ENCODE measurements at places on chromosomes 16 and 17.
A peak's percentile ranks its signal among the peaks of the same experiment; 100 is the strongest.

- peaks cover 10% of the 10 kb centered on the region for H3K4me1 ChIP-seq
- DNase-seq = peak; percentile 22
- no peak overlapping the region for H3K27ac ChIP-seq
- H3K4me3 ChIP-seq = peak overlapping the region; percentile 76
Measured at GRCh38 chr17:6070913-6071511, 833 bp downstream of the WSCD1 start.

DNA sequence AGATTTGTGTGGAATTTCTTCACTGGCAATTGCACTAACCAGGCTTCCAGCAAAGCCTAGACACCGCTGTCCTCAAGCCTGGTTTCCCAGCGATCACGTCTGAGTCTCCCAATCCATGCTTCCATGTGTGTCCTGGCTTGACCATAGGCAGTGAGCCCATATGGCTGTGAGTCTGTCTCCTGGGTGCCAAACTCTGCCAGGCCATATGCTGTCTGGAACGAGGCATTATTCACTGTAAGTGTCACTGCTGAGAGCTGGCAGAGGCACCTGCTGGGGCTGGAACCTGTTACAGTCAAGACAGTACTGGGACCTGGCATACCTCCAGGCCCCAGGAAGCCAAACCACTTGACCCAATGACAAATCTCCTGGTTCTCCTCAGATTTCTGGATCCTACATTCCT is 60.4 kb downstream of the HS3ST2 start:
- H3K36me3 ChIP-seq = no peaks in the 10 kb centered on the region
- no peak overlapping the region for H3K4me3 ChIP-seq
- no peak for DNase-seq
- H3K27ac ChIP-seq = no peak overlapping the region

- peaks cover 8% of the 10 kb centered on the region for H3K27me3 ChIP-seq
- H3K4me1 ChIP-seq = no peaks in the 10 kb centered on the region
- DNase-seq = no peak
- H3K36me3 ChIP-seq = peaks cover 5% of the 10 kb centered on the region
Measured at GRCh38 chr17:77666881-77667395, 291.6 kb upstream of the TNRC6C start.

DNA sequence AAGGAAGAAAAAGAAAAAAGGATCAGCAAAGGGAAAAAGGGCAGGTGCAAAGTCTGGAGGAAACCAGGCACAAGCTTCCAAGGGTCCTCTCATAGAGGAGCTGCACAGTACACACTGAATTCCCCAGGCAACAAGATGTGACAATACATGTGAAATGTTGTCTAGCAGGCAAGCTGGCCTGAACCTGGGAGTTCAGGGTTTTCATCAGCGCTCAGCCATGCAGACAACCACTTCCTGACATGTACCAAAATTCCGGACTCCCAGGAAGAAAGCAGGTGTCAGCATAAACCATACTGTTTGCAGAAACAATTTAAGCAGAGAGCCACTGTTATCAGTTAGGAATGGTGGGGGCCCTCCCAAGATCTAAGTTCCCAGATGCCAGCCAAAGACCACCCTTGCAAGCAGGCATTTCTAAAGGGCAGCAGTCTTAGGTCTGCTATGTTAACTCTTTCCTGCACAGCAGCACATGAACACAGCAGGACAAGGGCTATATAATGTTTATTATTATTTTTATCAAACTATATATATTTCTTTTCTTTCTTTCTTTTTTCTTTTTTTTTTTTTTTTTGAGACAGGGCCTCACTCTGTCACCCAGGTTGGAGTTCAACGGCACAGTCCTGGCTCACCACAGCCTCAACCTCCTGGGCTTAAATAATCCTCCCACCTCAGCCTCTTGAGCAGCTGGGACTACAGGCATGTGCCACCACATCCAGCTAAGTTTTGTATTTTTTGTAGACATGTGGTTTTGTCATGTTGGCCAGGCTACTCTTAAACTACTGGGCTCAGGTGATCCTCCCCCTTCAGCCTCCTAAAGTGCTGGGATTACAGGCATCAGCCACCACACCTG is 10.1 kb downstream of the TK2 start:
- H3K27ac ChIP-seq = no peak overlapping the region
- DNase-seq = no peak
- peaks cover 19% of the 10 kb centered on the region for H3K36me3 ChIP-seq
- H3K27me3 ChIP-seq = peaks cover 3% of the 10 kb centered on the region
- peaks cover 7% of the 10 kb centered on the region for H3K4me1 ChIP-seq

- no peaks in the 10 kb centered on the region for H3K4me1 ChIP-seq
- DNase-seq = no peak
- peaks cover 18% of the 10 kb centered on the region for H3K27me3 ChIP-seq
- H3K36me3 ChIP-seq = peaks cover 2% of the 10 kb centered on the region
Measured at GRCh38 chr17:63452962-63453551, 7.0 kb upstream of the CYB561 start.

- peaks cover 19% of the 10 kb centered on the region for H3K36me3 ChIP-seq
- no peaks in the 10 kb centered on the region for H3K27me3 ChIP-seq
- H3K27ac ChIP-seq = peak overlapping the region; percentile 5
- no peak for DNase-seq
Measured at GRCh38 chr16:19678804-19679203, 39.2 kb downstream of the KNOP1 start.

DNA sequence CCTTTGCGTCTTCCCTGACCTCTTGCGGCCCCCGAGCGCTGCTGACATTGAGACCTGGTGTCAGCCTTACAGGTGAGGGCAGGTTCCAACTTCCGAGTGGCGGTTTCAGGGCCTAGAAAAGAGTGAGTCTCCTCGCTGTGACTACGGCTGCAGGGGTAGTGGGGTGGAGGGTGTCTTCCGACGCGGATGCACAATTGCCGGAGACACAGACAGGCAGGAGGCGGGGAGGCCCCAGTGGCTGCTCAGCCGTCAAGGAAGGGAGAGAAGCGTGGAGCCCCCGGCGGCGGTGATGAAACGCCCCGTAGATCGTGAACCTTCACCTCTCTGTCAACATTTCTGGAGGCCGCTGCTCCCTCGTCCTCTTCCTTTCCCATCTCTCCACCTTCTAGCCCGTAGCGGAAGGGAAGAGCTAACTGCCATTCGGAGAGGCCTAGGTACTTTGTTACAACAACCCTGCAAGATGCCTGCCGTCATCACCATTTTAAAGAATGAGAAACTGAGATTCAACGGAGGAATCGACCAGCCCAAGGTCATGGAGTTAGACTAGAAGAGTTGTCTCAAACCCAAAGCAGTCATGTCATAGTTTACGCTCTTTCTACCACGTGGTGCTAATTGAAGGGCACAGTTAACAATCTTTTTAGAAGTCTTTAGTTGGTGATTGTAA is 485 bp downstream of the DNAJA3 start:
- peaks cover 7% of the 10 kb centered on the region for H3K36me3 ChIP-seq
- peak overlapping the region; percentile 98 for H3K4me3 ChIP-seq
- DNase-seq = no peak

- no peak overlapping the region for H3K27ac ChIP-seq
- DNase-seq = no peak
- H3K4me3 ChIP-seq = no peak overlapping the region
- no peaks in the 10 kb centered on the region for H3K27me3 ChIP-seq
- peaks cover 17% of the 10 kb centered on the region for H3K4me1 ChIP-seq
- H3K36me3 ChIP-seq = peaks cover 6% of the 10 kb centered on the region
Measured at GRCh38 chr17:76691379-76692191, 19.2 kb downstream of the MXRA7 start.

DNA sequence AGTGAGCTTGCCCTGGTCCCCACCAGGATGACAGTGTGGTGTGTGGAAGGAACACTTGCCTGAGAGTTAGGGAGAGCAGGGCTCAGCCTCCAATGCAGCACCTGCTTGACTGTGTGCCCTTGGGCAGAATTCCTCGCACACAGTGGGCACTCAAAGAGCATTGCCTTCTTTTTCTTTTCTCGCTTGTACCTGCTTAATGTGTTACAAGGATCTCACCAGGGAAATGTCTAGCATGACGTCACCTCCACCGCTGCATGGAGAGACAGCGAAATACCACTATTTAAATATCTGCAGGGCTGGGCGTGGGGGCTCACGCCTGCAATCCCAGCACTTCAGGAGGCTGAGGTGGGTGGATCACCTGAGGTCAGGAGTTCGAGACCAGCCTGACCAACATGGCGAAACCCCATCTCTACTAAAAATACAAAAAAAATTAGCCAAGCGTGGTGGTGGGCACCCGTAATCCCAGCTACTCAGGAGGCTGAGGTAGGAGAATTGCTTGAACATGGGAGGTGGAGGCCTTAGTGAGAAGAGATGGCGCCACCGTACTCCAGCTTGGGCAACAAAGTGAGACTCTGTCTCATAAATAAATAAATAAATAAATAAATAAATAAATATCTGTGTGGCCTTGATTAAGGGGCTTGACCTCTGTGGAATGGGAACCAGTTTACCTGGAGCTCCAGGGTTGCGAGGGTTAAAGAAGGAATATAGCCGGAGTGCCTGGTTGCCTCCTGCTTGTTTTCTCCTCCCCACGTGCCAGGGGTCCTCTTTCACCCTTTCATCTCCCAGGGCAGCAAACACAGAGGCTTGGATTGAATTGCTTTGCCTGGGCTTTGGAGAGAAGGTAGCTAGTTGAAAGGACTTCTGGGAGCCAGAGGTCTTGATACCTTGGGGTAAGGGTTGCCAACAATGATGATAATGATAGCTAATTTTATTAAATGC is 16.3 kb downstream of the SNX29 start:
- no peak overlapping the region for H3K4me3 ChIP-seq
- H3K27me3 ChIP-seq = no peaks in the 10 kb centered on the region
- peaks cover 9% of the 10 kb centered on the region for H3K4me1 ChIP-seq
- DNase-seq = no peak

DNA sequence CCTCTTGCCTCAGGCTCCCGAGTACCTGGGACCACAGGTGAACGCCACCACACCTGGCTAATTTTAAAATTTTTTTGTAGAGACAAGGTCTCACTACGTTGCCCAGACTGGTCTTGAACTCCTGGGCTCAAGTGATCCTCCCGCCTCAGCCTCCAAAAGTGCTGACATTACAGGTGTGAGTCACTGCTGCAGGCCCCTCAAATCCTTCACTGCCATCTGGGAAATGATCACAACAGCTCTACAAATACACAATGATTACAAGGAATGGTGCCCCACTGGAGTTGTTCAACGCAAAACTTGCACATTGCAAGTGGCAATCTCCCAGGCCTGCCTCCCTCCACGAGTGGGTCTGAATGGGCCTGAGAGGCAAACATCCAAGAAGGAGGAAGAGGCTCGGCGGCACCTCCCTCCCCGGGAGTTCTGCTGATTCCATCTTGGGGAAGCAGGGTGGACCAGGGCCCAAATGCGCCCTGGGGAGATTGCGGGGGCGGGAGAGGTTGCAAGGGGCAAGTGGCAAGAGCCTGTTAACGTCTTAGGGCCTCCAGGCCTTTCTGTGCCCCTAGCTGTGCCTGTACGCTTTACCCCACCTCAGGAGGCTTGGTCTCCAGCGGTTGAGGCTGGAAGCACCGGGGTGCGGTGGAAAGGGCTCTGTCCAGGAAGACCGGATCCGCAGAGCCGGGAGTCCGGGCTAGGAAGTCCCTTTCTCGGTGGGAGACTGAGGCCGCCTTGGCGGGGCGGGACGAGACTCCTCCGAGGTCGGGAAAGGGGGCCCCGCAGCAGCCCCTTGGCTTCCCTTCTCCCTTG is 656 bp upstream of the IGFBP4 start:
- peaks cover 2% of the 10 kb centered on the region for H3K4me1 ChIP-seq
- H3K27me3 ChIP-seq = peaks cover 40% of the 10 kb centered on the region
- no peak overlapping the region for H3K27ac ChIP-seq
- H3K4me3 ChIP-seq = peak overlapping the region; percentile 56
- DNase-seq = no peak

GRCh38 chr16:11679250-11679649 is 11.0 kb downstream of the SNN start:
- H3K4me3 ChIP-seq = no peak overlapping the region
- no peak for DNase-seq
- no peaks in the 10 kb centered on the region for H3K27me3 ChIP-seq
- peaks cover 21% of the 10 kb centered on the region for H3K36me3 ChIP-seq
- peaks cover 4% of the 10 kb centered on the region for H3K4me1 ChIP-seq

- H3K4me1 ChIP-seq = peaks cover 5% of the 10 kb centered on the region
- no peaks in the 10 kb centered on the region for H3K36me3 ChIP-seq
- no peak for DNase-seq
- no peak overlapping the region for H3K4me3 ChIP-seq
- H3K27me3 ChIP-seq = no peaks in the 10 kb centered on the region
Measured at GRCh38 chr16:13913374-13914292, 6.3 kb upstream of the ERCC4 start.

DNA sequence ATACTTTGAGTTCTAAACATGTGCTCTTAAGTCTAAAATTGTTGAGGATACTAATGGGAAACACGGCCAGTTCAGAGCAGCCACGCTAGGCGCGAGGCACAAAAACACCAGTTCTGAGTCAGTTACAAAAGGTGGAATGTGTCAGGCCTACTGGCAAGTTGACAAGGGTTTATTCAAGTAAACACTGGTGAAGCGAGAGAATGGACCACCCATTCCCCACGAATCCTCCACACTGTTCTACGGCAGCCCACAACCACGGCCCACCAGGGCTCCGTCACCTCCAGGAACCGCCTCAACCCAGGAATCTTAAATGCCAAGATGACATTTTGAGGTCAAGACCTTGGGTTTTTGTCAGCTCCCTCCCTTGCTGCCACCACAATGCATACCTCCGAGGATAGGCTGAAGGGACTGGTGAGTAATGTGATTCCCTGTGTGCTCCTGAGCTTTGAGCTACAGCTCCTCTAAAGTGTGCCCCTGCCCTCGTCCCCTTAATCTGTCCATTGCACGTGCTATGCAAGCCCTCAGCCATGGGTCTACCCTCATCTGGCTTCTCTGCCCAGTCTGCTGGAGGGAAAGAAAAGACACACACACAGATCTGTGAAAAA is 28.5 kb upstream of the TRAP1 start:
- peaks cover 40% of the 10 kb centered on the region for H3K36me3 ChIP-seq
- H3K4me3 ChIP-seq = no peak overlapping the region
- no peak for DNase-seq
- H3K4me1 ChIP-seq = peaks cover 2% of the 10 kb centered on the region
- peak overlapping the region; percentile 73 for H3K27ac ChIP-seq
- no peaks in the 10 kb centered on the region for H3K27me3 ChIP-seq

DNA sequence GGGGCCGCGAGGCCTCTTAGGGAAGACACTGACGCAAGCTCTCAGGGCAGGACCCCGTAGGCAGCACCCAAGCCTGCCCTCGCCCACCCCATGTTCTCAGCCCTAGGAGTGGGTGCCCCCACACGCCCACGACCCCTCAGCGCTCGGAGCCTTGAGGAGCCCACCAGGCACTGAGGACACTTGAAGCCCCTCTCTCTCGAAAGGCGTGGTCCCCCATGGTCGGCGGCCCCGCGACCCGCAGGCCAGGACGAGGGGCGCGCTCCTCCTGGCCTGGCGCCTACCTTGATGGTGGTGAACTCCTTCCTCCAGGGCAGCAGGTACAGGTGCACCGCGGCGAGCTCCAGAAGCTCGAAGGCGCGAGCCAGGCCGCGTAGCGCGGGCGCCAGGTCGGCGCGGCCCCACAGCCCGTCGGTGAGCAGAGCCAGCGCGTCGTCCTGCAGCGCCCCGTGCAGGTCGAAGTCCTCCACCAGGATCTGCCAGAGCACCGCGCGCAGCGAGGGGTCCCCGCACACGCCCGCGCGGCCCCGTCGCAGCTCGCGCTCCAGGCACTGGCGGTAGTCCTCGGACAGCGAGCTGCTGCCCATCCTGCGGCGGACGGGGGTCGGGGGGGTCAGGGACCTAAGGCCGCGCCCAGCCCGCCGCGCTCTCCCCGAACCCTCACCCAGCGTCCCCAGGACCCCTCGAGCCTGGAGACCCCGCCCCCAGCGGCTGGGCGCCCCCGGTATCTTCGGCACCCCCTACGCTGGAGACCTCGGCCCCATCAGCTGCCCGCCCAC is 668 bp downstream of the SPATA2L start:
- H3K27ac ChIP-seq = peak overlapping the region; percentile 90
- H3K4me1 ChIP-seq = peaks cover 6% of the 10 kb centered on the region
- peaks cover 2% of the 10 kb centered on the region for H3K36me3 ChIP-seq
- DNase-seq = no peak
- H3K4me3 ChIP-seq = peak overlapping the region; percentile 72

GRCh38 chr17:83155128-83156121 is 76.0 kb downstream of the METRNL start:
- no peaks in the 10 kb centered on the region for H3K36me3 ChIP-seq
- DNase-seq = no peak
- H3K27me3 ChIP-seq = peaks cover 23% of the 10 kb centered on the region
- no peak overlapping the region for H3K27ac ChIP-seq
- H3K4me3 ChIP-seq = no peak overlapping the region

Measured in progenitor cell of endocrine pancreas (in vitro differentiated cells).